ENCODE measurements at places on chromosomes 5 and 9. TPM values are rescaled to one million over a fixed set of nuclear protein-coding genes. Genes with fewer than 3 reads are reported as not detected.

Gene PLPPR1
- 4.7 TPM for total RNA-seq

Gene CCDC180
- 10.1 TPM for total RNA-seq

- no peak for DNase-seq
Observed at GRCh38 chr9:20200581-20200980, 411.7 kb upstream of the SLC24A2 start.

DNA sequence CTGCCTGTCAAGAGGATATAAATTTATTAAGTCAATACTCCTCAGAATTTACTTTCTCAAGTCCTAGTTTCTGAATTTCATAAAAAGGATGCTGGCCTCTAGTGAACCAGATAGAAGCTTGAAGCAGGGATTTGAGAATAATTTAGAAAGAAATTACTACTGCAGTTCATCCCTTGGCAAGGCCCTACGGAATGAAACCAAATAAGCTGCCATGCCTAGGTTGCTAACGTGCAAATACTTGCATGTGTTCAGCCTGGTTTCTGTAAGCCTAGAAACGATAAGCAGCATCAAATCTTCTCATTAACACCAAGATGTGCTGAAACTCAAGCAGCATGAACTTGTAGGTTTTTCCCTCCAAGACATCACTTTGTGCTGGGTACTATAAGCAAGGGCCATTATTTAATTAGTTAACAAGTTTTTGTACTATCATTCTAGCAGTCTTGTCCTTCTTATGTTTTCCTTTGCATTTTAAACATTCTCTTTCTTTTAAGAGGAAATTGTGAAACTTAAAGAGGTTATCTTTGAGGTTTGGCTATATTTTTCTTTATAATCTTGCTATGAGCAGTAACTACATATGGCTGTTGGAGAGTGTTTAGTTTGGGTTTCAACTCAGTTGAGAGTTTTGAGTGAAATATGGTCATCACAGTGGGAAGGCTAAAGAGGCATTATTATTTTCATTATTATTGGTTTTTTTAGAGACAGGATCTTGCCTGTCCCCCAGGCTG is 71.8 kb downstream of the ADAMTSL1 start:
- no peak for DNase-seq

All from neural crest cell (in vitro differentiated cells).